Stimulated activated CD4-positive, alpha-beta T cell treated with anti-CD3 and anti-CD28 coated beads, Interleukin-1b, Interleukin-23, amount 100 ng/mL, for 1 hour (primary cell): ENCODE measurements at places on chromosomes 6 and 20.

DNA sequence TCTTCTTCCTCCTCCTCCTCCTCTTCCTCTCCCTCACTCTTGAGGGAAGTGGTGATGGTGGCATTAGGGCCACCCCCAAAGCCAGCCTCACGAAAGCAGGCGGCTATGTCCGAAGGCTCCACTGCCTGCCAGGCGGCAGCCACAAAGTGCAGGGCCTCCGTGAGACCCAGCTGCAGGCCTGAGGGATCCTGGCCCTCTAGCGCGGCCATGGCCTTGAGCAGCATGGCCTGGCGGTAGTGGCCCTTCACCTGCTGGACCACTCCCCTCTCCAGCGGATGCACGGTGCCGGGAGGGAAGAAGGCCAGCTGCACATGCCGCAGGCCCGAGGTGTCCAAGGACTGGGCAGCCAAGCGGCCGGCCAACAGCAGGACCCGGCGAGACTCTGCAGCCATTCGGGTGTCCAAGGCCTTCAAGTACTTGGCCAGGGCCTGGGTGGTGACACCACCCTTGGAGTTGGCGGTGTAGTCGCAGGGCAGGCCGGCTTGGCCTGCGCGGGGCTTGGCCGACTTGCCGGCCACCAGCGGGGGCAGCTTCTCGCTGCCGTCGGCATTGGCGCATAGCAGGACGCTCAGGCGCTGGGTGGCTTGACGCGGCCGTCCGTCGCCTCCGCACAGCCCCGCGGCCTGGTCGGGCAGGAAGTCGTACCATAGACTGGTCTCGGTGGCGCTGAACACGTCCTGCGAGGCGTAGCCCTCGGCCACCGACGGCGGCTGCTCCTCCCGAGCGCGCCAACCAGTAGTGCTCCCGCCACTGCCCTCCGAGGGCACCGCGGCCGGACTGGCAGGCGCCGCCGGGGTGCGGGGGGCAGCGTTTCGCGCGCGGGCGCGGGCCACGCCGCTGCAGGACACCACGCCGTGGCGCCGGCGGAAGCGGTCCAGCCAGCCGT, 1.1 kb downstream of the CENPB start:
- no peak for DNase-seq

GRCh38 chr6:47483516-47483852, 5.9 kb downstream of the CD2AP start:
- no peak for DNase-seq

GRCh38 chr6:88383183-88383582, 217.0 kb upstream of the CNR1 start:
- DNase-seq = no peak

DNA sequence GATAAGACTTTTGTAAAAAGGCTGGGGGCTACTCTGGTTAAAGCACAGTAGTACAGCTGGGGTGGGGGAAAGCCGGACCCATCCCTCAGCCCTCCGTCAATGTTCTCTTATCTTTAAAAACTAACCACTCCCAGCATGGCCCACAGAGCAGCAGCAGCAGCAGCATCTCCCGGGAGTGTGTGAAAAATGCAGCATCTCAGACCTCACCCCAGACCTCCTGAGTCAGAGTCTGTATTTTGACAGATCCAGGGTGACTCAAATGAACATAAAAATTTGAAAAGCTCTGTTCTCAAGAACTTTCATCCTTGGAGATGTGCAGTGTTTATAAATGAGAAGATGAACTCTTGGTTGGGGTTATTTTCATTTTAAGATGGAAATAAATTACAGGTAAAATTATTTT, 277.7 kb upstream of the ECI2 start:
- DNase-seq = no peak

DNA sequence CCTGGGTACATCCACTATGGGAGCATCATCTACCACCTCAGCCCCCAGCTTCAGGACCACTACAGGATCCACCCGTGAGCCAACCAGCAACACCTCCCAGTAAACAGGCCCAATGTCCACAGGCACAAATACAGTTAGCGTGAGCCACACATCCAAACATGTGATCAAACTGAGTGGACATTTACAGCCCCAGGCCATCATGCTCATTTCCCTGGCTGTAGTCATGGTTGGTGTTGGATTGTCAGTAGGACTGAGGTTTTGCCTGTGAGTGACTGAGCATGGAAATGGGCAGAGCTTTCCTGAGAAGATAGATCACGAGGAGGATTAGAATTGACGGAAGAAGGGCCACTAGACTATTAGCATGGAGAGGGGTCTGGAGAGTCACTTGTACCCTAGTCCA, 10.7 kb upstream of the MUC21 start:
- DNase-seq = no peak

- no peak for DNase-seq
These were observed 278.8 kb downstream of the CDC5L start for GRCh38 chr6:44666324-44666723.

- DNase-seq = no peak
These were observed 15.9 kb downstream of the CPNE1 start for GRCh38 chr20:35648836-35649235.

DNA sequence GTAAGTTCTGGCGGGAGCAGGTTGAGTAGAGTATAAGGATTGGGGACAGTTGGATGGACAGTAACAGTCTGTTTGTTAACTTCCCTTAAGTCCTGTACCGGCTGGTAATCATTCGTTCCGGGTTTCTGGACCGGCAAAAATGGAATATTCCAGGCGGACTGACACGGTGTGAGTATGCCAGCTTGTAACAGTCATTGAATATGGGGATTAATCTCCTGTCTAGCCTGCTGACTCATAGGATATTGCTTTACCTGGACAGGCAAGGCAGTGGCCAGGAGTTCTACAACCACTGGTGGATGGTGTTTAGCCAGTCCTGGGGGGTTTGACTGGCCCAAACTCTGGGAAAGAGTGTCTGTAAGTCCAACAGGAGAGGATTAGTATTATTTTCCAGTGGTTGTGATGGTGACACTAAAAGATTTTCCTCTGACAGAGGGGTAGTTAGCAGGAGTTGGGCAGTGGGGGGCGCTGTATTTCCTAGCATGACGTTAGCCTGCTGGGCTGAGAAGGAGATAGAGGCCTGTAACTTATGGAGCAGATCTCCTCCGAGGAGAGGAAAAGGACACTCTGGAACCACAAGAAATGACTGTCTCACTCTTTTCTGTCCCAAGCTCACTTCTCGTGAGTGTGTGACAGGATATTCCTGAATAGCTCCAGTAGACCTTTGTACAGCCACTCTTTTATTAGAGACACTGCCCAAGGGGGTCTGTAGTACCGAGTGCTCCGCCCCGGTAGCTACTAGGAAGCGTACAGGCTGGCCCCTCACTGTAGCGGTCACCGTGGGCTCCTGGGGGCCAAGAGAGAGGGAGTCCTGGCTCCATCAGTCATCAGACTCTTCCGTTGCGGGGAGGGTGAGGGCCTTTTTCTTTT, 152.2 kb downstream of the TRIM27 start:
- no peak for DNase-seq

- no peak for DNase-seq
These were observed 48.7 kb upstream of the RPS6KA2 start for GRCh38 chr6:166675736-166676135.

- DNase-seq = peak; percentile 82
These were observed 9.9 kb upstream of the HLA-B start for GRCh38 chr6:31366693-31367470.

DNA sequence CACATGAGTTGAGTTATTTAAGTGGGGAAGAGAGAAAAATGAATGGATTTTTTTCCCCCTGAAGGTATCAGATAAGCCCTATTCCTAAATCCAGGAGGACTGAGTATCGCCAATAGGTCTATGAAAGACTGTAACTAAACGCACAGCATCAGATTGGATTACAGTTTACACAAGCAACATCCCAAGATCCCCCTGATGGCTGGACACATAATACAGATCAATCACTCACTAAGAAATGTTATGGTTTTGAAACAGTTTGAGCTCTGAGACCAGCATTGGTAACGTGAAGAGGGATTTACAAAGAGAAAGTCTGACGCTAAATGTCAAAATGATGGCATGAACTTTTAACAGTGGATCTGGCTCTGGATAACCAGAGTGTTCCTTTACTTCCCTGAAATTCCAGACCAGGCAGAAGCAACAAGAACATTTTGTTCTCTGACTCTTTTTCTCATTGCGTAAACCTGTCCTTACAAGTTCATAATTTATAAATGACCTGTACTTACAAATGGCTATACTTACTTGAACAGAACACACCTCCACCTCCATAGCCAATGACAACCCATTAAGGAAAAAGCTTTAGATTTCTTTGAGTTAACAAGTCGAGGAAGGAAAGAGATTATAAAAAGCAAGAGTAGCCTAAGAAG, 131.8 kb upstream of the BEND3 start:
- no peak for DNase-seq
